ENCODE measurements at places on chromosomes 5 and 9.

- DNase-seq, result no peak
Measured at GRCh38 chr5:154648229-154648628, 106.9 kb upstream of the LARP1 start.

GRCh38 chr5:68279984-68280383 is 64.4 kb downstream of the PIK3R1 start:
- peak; percentile 47 for DNase-seq

- no peak for DNase-seq
Measured at GRCh38 chr9:9951556-9952160, 661.1 kb downstream of the PTPRD start.

- no peak for DNase-seq
Measured at GRCh38 chr9:98129451-98129881, 10.4 kb upstream of the TRIM14 start.

DNA sequence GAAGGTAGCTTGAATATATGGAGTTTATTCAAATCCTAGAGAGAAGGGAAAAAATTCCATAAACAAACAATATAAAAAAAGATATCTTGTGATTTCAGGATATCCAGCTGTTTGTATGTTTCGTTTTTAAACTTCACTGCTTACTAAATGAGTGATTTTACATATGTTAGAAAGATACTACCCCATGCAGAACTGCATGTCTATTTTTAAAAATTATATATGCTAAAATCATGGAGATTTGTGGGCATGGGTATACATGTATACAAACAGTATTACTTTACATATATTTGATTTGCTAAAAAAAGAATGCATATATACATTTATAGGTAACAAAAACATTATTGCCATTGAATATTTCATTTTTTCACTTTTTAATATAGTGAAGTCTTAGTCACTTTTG is 178.3 kb downstream of the KDM4C start:
- no peak for DNase-seq

- no peak for DNase-seq
Measured at GRCh38 chr5:72133212-72133990, 26.1 kb downstream of the MAP1B start.

- no peak for DNase-seq
Measured at GRCh38 chr9:127130235-127130634, 7.8 kb upstream of the ANGPTL2 start.

DNA sequence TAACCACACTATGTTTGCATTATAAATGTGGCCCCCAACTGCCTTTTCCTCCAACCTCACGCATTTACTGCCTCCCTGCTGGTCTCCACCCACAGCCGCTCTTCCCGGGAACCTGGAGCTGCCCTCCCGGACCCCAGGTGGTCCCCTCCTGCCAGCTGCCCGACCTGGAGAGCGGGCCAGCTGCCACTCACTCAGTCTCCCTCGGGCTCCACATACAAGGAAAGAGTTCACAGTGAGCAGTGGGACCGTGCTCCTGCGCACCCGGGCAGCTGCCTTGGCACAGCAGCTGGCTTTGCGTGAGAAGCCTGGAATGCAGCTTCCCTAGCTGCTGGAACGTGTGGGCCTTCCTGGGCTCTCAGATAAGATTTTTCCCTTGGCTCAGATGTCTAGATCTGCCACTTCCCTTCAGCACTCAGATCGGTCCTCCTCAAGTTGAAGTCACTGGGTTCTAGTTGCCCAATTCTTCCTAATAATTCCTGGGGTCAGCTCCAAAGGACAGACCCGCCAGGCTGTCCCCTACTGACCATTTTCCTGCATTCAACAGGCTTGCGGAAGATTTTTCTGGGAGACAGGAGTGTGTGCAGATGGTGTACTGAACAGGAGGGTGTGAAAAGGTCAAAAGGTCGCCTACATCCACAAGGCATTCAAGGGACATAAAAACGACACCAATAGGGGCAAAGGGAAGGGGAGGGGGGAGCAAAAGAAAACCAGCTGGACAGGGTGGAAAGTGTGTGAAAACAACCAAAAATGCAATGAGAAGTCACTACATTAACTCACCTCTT is 69.1 kb downstream of the MYO10 start:
- no peak for DNase-seq

DNA sequence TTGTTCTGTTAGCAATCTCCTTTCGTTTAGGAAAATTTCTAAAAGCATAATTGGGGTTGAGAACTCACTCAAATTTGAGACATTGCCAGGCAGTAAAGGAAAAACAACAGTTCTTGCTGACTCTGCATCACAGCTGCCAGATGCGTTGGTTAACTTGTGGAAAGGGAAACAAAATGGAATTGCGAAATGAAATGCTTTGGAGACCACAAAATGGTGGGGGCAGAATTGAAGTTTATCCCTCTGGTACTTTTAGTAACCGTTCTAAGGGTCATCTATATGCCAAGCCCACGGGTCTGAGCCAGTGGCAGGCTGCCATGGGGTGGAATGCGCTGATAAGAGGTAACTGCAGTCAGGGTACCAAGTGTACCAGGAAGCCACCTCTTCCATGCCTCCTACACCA is 28.6 kb upstream of the SELENOP start:
- DNase-seq, result no peak

GRCh38 chr9:100219347-100219746 is 120.3 kb downstream of the INVS start:
- DNase-seq, result no peak

- DNase-seq, result no peak
Measured at GRCh38 chr9:73264631-73265030, 113.0 kb downstream of the ANXA1 start.

- no peak for DNase-seq
Measured at GRCh38 chr9:97635026-97635425, 1.4 kb downstream of the NCBP1 start.

DNA sequence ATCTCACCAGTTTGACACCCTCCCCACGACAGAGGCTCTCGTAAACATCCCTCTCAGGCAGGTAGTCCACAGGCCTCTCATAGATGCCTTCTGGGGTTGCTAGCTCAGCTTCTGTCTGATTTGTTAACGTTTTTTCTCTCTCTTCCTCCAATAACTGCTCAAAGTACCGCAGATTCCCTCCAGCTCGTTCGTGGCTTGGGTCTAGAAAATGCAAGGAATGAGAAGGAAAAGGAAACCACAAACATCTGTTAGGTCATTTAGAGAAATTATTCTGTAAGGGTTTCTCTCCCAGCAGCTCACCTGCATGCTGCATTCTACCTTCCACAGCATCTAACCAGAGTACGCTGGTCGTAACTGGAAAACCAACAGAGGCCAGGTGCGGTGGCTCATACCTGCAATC is 18.5 kb downstream of the P4HA2 start:
- DNase-seq, result no peak

- DNase-seq, result no peak
Measured at GRCh38 chr5:170287532-170287931, 10.0 kb downstream of the LCP2 start.

- DNase-seq, result no peak
Measured at GRCh38 chr9:104694218-104694617, at the start of gene OR13D1. Gene OR13D1, plus strand, starts transcription at chr9:104694518. Its CDS starts 0 bp downstream, at chr9:104694518.

DNA sequence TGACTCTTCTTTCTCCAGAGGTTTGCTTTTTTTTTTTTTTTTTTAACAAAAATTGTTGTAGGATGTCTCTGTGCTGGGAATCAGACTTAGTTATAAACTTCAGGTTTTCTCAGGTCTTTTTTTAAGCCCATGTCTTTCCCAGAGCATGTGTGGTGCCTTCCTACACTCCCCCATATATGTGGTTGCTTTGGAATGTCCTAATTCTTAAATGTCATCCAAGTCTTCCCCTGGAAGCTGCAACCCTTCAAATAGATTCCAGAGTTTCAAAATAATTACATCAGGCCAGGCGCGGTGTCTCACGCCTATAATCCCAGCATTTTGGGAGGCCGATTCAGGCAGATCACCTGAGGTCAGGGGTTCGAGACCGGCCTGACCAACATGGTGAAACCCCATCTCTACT is 73.2 kb upstream of the FAM120A start:
- no peak for DNase-seq

DNA sequence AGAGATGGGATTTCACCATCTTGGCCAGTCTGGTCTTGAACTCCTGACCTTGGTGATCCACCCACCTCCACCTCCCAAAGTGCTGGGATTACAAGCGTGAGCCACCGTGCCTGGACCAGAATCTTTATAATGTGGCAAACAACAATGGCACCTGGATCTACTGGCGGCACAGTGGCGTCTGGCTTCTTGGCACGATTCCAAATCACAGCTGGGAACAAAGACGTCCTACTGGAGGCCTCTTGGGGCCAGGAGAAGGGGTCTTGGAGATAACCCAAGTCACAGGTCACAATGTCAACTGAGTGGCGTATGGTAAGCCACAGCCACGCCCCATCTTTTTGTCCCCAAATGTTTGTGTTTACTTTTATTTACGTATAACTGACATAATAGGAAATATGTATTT is 77.8 kb upstream of the RAPGEF1 start:
- no peak for DNase-seq

- DNase-seq, result no peak
Measured at GRCh38 chr9:78788101-78788500, 491.2 kb downstream of the PSAT1 start.

- DNase-seq, result peak; percentile 87
Measured at GRCh38 chr9:93064392-93065134, 6.1 kb downstream of the SUSD3 start.

DNA sequence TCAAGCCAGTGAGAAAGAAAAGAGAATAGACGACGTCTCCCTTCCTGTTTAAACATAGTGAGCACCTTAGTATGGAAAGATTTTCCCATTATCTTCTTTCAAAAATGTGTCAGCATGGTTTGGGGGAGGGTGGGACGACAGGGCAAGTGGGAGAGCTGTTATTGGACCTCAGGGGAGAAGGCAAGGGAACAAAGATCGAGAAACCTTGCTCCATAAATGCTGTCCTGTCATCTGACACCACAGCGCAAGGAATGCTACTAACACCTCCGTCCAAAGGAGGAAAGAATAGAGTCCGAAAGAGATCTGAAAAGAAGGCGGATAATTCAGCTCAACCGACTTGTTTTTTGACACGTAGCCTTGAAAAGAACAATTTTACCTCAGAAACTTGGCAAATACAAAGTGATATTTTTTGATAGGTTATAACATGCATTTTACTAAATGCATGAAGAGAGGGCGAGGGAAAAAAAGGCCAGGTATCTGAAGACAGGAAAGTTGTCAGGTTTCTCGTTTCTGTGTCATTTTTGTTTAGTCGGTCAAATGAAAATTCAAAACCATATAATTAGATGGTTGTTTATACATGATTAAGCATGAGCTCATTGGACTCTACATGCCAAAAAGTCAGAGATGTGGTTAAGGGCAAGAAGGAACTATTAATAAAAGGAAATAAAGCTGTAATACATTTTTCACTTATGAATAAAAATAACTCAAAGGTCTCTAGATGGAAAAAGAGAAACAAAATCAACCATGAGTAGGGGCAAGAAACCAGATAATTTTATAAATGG is 155.7 kb downstream of the GLIS3 start:
- DNase-seq, result no peak

- DNase-seq, result peak; percentile 24
Measured at GRCh38 chr5:56479696-56480077, 246.6 kb upstream of the ANKRD55 start.

DNA sequence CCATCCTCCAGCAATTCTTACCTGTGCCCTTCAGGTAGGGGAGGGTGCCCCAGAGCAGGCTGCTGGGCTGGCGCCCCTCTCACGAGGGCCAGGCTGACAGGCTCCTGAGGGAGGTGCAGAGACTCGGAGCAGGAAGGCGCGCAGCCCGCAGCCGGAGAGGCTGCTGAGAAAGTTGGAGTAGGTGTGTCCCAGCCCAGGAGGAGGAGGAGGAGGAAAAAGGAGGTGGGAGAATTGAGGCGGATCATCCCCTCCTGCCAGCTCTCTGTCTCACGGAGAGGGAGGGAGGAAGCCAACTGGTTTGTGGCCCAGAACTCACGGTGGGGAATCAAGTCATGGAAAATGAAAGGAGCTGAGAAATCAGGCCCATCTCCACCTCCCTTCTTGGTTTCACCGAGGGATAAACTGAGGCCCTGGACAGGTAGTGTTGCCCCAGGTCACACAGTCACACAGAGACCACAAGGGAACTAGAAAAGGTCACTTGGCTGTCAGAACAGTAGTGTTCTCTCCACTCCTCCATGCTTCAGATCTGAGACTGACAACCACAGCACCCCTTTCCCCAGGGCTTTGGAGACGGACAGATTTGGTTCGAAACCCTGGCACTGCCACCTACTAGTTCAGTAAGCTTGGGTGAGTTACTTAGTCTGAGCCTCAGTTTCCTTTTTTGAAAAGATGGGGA is at the start of gene FAT2:
Gene FAT2, minus strand, starts transcription at position 188 of the 676 bp plus-strand sequence. CDS start 22,400 bp downstream, outside the sequence.
- no peak for DNase-seq

DNA sequence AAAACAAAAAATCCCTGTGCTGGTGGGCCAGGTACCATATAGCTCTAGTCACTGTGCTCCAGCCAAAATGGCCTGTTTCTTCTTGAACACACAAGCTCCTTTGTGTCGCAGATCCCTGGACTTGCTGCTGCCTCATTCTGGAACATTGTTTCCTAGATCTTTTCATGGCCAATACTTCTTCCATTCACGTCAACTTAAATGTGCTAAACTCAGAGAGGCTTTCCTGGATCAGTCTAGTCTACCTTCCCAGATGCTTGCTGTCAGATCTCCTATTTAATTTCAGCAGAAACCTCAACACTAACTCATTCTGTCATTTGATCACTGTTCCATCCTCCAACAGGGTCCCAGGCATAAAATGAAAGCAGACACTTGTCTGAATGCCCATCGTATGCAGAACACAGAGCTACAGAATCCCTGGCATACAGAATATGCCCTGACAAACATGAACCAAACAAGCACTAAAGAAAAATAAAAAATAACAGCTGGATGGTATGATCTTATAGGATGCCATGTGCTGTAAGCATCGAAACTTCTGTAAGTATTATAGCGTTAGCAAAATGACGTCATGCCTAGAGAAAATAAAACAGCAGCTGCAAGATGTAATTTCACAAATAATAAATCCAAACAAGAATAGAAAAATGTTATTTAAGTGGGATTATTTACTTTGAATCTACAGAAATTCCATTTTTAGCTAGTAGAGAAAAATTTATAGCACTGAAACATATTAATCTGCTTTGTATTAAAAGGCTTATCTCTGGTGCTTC is 403.7 kb upstream of the DAP start:
- no peak for DNase-seq

DNA sequence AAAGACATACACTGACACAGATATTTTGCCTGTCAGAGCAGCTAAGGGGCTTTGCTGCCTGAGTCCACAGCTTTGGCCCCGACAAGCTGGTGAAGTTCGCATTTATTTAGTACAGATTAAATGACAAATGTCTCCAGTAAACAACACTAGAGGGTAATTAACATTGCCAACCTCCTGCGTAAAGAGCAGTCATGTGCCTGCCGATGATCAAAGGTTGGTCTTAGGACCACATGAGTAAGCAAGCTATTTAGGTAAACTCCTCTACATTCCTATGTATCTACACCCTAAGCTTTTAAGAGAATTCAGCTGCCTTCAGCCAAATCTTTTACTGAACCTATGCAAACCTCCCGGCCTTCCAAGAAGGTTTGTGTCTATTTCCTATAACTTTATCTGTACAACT is 73.0 kb upstream of the PJA2 start:
- DNase-seq, result no peak

Data from activated naive CD4-positive, alpha-beta T cell treated with Interleukin-2 at 50 U/mL for 16 hours (primary cell).